ENCODE measurements at places on chromosomes 5 and 9. TPM values are rescaled to one million over a fixed set of nuclear protein-coding genes. Genes with fewer than 3 reads are reported as not detected.
A peak's percentile ranks its signal among the peaks of the same experiment; 100 is the strongest.

- no peak overlapping the region for H3K4me3 ChIP-seq
- H3K27me3 ChIP-seq, result no peaks in the 10 kb centered on the region
- no peak for DNase-seq
Measured at GRCh38 chr5:80569086-80569960, 757 bp downstream of the ANKRD34B start.

- no peaks in the 10 kb centered on the region for H3K27me3 ChIP-seq
- no peak for DNase-seq
- no peaks in the 10 kb centered on the region for H3K36me3 ChIP-seq
- no peak overlapping the region for H3K27ac ChIP-seq
- H3K4me3 ChIP-seq, result no peak overlapping the region
Measured at GRCh38 chr9:77502568-77502967, 145.6 kb downstream of the GNA14 start.

The ANGPTL2 gene
- 65.3 TPM for total RNA-seq

The HMCN2 gene
- total RNA-seq, result 10.1 TPM

The ACTL7B gene
- total RNA-seq, result not detected

DNA sequence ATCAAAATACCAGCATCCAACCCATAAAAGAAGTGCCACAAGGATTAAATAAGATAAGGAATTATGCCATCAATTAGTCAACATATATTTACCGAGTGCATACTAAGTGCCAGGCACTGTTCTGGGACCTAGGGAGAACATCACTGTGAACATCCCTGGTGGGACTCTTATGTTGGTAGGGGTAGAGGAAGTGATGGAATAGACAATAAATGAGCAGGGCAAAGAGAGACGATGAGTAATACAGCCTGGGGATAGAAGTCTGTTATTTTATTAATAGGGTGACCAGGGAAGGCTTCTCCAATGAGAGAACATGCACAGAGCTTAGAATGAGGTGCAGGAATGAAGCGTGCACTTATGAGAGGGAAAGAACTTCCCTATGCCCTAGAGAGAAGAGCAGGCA is 47.4 kb upstream of the VLDLR start:
- no peak for DNase-seq
- H3K36me3 ChIP-seq, result no peaks in the 10 kb centered on the region
- peaks cover 12% of the 10 kb centered on the region for H3K4me1 ChIP-seq
- no peak overlapping the region for H3K27ac ChIP-seq

- DNase-seq, result peak; percentile 60
- no peaks in the 10 kb centered on the region for H3K27me3 ChIP-seq
- H3K4me1 ChIP-seq, result no peaks in the 10 kb centered on the region
- H3K27ac ChIP-seq, result peak overlapping the region; percentile 86
- no peaks in the 10 kb centered on the region for H3K36me3 ChIP-seq
- H3K4me3 ChIP-seq, result peak overlapping the region; percentile 58
Measured at GRCh38 chr9:111598733-111599091, 735 bp downstream of the PTGR1 start.

- no peak overlapping the region for H3K4me3 ChIP-seq
- no peaks in the 10 kb centered on the region for H3K27me3 ChIP-seq
- H3K4me1 ChIP-seq, result no peaks in the 10 kb centered on the region
- H3K36me3 ChIP-seq, result no peaks in the 10 kb centered on the region
- no peak overlapping the region for H3K27ac ChIP-seq
- DNase-seq, result no peak
Measured at GRCh38 chr5:130335117-130335516, 430.9 kb downstream of the CHSY3 start.
